ENCODE measurements at places on chromosomes 2 and 18.

DNA sequence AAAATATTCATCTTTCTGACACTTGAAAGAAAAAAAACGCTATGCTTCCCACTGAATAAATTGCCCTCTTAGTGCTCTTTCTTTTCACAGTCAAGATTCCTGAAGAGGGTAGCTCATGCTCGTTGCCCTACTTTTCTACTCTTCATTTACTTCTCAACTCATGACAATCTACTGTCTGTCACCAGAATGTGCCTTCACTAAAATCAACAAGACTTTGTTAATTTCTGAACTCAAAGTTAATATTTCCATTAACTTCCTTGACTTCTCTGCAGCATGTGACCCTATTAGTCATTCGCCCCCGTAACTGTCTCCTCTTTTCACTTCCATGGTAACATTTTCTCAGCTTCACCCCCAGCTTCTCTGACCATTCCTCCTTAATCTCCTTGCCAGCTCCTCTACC is 98.9 kb upstream of the MAPRE2 start:
- DNase-seq, result no peak

DNA sequence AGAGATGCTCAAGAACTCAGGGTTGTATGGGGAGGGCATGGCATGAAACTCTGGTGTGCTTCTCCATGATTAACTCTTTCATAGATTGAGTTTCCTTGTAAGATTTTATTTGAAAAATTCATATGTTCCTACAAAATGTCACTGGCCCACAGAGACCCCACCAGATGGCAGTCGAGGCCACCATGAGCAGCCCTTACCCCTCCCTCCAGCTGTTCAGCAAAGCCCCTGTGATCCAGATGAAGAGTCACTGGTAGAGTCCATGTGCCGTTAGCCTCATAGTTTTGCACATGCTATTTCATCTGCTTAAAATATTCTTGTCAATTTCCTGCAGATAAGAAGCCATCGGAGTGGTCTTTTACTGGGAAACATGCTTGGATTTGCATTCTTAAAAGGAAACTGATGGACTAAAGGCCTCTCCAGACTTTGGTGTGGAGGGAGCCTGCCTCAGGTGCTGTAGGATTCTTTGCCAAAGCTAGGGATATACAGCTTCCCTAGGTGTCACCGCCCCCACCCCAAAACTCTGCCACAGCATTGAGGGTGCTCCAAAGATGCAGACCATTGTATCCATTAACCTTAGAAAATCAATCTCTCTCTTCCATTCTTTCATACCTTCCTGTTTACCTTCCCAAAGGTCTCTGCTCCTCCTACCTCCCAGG is 18.8 kb downstream of the ZNF385B start:
- no peak for DNase-seq

DNA sequence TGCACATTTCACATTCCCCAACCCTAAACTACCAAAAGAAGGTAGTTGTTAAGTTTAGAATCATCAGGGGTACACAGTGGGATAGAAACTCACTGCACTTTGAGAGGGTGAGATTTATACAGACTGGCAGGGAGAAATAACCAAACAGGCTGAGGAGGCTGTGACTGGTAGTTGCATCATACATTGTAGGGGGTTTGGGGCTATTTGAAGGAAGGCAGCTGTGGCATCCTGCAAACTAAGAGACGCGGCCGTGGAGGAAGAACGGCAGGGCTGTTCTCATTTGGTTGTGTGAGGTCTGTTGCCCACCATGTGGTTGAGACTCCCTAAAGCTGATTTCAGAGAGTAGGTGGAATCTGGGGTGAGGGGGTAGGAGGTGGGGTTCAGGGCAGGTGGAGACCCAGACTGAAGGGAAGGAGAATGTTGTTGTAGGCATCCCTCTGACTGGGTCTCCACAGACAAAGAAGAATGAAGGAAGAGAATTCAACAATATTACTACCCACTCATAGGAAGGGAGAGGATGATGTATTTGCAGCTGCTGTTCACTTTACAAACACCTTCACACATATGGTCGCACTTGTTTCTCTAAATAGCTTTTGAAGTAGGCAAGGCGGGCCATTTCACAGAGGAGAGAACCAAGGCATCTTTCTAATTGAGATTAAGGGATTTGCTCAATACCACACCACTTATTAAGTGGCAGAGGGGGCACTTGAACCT is 170.9 kb upstream of the SIX2 start:
- no peak for DNase-seq

DNA sequence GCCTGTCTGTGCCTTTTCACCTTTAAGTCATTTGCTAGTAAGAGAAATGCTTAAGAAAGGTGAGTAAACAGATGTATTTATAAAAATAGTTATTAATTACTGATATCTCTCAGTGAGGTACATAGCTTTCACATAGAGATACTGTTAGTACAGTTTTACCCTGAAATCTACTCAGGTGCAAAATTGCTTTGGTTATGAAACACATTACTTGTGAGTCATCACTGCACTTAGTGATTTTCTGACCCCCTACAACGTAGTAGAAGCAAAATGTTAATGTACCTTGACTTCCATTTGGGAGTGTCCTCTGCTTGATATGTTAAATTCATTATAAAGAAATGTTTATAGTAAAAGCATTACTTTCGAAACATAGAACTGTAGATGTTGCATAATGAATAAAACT is 6.5 kb downstream of the GLS start:
- no peak for DNase-seq

DNA sequence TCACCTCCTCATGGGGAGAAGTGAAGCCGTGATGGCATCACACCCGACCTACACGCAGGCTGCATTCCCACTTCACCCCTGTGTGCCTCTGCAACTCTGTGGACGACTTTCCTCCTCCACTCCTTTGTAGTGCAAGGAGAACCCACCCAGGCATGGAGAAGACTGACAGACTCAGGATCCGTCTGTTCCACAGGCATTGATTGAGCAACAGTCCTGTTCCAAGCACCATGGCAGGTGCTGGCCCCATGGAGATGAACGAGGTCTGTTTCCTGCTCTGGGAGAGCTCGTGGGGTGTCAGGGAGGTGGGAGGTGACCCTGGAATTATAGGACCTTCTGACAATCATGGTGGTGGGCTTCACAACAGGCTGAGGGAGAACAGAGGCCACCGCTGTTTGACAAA is 284.7 kb upstream of the HDAC4 start:
- DNase-seq, result no peak

GRCh38 chr2:72944804-72945449 is 27.6 kb downstream of the EMX1 start:
- DNase-seq, result no peak

GRCh38 chr2:25714740-25715139 is 41.4 kb upstream of the DTNB start:
- DNase-seq, result no peak

- no peak for DNase-seq
These were observed 116.1 kb downstream of the SRBD1 start for GRCh38 chr2:45494978-45495293.

- no peak for DNase-seq
These were observed 508.8 kb upstream of the CELF4 start for GRCh38 chr18:38074298-38074876.

GRCh38 chr18:50558948-50559751 is 737 bp upstream of the MAPK4 start:
- no peak for DNase-seq

GRCh38 chr2:46657042-46657504 is 177.7 kb downstream of the TMEM247 start:
- no peak for DNase-seq

DNA sequence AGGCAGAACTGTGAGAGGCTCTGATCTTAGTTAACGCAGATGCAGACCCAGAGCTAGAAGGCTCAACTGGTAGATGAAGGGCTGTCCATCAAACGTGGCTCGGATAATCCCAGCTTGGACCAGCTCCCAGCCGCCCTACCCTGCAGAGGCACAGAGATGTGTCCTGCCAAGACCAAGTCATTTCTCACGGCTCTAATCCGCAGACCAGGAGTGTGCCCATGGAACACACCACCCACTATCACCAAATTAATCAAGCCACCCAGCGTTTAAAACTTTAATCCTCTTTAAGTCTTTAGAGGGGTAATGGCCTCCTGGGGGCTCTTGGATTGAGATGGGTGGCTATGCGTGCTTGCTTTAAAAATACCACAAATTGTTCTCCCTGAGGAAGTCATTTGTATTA is 17.5 kb downstream of the LYPD1 start:
- DNase-seq, result no peak

- DNase-seq, result no peak
These were observed 120.4 kb downstream of the SLC5A7 start for GRCh38 chr2:108106731-108107130.

DNA sequence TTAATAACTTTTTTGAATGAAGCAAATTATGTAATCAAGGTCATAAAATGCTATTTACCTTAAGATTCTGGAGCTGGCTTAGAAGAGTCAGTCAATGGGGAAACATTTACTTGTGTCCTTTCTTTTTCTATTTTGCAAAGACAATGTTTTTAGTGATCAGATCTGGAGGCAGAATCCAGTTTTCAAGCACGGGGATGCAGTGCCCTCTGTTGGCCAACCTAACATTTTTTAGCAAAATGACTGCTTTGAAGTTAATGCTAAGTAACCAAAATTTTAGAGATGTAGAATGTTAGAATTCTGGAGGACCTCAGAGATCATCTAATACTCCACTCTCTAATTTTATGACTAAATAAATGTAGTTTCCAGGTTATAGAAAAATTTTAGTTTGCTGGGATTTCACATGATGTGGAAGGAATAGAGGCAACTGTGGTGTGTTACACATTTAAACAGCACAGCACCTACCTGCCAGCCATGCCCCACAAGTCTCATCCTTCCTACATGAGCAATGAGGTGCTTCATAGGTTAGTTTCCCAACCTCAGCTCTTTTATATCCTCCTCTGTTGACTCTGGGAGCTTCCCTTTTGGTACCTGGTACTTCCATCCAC is 23.6 kb upstream of the SLC9A4 start:
- DNase-seq, result no peak

DNA sequence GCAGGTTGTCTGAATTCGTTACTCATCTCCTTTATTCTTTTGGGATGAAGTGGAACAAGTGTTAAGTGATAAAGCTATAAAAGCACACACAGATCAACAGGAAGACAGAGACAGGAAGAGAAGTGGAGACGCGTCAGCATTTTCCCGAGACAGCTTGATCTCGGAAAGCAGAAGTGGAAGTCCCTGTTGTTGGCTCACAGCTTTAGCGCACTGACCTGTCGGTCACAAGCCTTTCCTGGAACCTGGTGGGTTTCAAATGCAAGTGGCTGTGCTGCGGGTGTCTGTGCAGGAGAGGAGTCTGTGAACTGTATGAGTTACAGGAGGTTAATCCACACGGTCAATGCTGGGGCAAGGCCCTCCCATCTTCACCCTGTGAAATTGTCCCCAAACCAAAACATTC is 116.6 kb upstream of the PELI1 start:
- no peak for DNase-seq

GRCh38 chr2:37825586-37825985 is 99.5 kb upstream of the RMDN2 start:
- DNase-seq, result no peak

DNA sequence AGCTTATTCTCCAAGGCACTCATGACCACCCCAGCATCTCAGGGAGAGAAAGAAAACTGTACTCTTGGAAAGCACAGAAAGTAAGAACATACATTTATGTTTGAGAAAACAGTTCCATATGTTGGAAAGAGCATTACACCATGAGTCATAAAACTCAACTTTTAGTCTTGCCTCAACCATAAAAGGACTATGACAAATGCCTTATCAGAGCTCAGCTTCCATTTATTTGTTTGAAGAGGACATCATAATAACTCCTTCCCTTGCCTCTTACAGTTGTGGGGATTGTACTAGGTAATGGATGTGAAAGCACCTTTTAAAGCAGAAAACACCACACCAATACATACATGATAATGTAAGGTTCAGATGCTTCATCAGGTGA is 370.8 kb downstream of the LNPK start:
- DNase-seq, result no peak

- DNase-seq, result no peak
These were observed 246.1 kb upstream of the FN1 start for GRCh38 chr2:215681799-215682596.

- no peak for DNase-seq
These were observed 45.6 kb downstream of the MTCL1 start for GRCh38 chr18:8750954-8751415.

DNA sequence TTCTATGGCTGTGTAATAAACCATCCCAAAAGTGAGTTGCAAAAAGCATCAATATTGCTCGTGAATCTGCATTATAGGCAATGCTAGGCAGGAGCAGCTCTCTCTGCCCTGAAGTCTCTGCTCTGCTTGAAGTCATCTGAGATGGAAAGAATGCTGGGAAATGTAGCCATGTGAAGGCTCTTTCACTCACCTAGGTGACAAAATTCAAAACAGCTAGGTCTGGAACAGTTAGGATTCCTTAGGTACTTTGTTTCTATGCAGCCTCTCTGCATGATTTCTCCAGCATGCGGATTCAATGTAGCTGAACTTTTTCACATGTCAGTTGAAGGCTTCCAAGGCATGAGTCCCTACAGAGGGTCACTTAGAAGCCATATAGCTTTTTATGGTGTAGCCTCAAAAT is 1383.7 kb downstream of the LRP1B start:
- no peak for DNase-seq

- DNase-seq, result no peak
These were observed 270.3 kb upstream of the LINC00305 start for GRCh38 chr18:64419156-64419555.

GRCh38 chr2:239724194-239724849 is 300.8 kb downstream of the NDUFA10 start:
- no peak for DNase-seq

DNA sequence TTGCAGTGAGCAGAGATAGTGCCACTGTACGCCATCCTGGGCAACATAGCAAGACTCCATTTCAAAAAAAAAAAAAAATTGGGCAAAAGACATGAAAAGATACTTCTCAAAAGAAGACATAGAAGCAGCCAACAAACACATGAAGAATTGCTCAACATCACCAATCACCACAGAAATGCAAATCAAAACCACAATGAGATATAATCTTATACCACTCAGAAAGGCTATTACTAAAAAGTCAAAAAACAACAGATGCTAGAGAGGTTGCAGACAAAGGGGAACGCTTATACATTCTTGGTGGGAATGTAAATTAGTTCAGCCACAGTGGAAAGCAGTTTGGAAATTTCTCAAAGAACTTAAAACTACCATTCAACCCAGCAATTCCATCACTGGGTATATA is 43.1 kb upstream of the CHAC2 start:
- no peak for DNase-seq

GRCh38 chr18:22268641-22269128 is 99.3 kb downstream of the GATA6 start:
- DNase-seq, result no peak
